ENCODE measurements at places on chromosomes 2 and 18. TPM values are rescaled to one million over a fixed set of nuclear protein-coding genes. Genes with fewer than 3 reads are reported as not detected.

DNA sequence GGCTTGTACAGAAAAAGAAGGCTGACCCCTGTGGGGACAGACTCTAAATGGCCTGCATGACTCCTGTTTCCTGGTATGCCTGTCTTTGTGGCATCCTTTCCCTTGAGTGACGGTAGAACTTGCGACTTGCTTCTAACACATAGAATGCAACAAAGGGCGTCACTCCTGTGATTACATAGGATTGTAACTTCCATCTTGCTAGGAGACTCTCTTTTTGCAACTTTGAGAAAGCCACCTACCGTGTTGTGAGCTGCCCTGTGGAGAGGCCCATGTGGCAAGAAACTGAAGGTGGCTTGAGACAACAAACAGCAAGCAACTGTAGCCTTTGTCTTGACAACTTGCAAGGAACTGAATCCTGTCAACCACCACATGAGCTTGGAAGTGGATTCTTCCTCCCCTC is 46.5 kb downstream of the THNSL2 start:
- peaks cover 14% of the 10 kb centered on the region for H3K27me3 ChIP-seq
- no peaks in the 10 kb centered on the region for H3K36me3 ChIP-seq
- H3K4me1 ChIP-seq = no peaks in the 10 kb centered on the region
- H3K27ac ChIP-seq = no peak overlapping the region

- no peaks in the 10 kb centered on the region for H3K36me3 ChIP-seq
- H3K4me1 ChIP-seq = no peaks in the 10 kb centered on the region
- no peak for DNase-seq
- H3K4me3 ChIP-seq = no peak overlapping the region
- H3K27ac ChIP-seq = no peak overlapping the region
Measured at GRCh38 chr2:240427729-240428128, 7.7 kb upstream of the GPC1 start.

- peaks cover 14% of the 10 kb centered on the region for H3K4me1 ChIP-seq
- H3K27me3 ChIP-seq = no peaks in the 10 kb centered on the region
- H3K4me3 ChIP-seq = no peak overlapping the region
Measured at GRCh38 chr18:63376538-63376937, 9.5 kb upstream of the KDSR start.

GRCh38 chr2:181632733-181633401 is 24.0 kb downstream of the CERKL start:
- no peaks in the 10 kb centered on the region for H3K36me3 ChIP-seq
- H3K27ac ChIP-seq = no peak overlapping the region
- no peak for DNase-seq
- H3K4me1 ChIP-seq = no peaks in the 10 kb centered on the region

The DBI gene
- total RNA-seq = 161 TPM

DNA sequence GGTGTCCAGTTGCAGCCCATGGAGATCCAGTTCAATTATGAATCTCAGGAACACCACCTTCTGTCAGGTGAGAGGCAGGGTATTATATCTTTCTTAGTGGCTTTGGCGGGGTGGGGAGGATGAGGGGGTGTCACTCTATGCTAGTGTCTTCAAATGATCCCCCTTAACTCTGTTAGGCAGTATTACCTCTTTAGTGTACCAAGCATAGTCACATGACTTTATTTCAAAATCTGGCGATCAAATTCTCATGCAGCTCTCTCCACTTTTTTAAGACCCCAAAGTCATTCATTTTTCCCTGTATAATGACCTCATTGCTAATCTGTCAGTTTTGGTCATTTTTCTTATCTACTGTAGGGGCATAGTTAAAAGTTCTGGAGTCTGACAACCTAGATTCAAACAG is 1.1 kb upstream of the ZSCAN30 start:
- H3K27ac ChIP-seq = peak overlapping the region; percentile 95
- H3K36me3 ChIP-seq = peaks cover 38% of the 10 kb centered on the region
- peak overlapping the region; percentile 100 for H3K4me3 ChIP-seq
- DNase-seq = no peak
- H3K27me3 ChIP-seq = no peaks in the 10 kb centered on the region

The MDH1B gene
- 0.45 TPM for total RNA-seq

GRCh38 chr18:63443829-63444228 is 21.6 kb upstream of the VPS4B start:
- no peak overlapping the region for H3K27ac ChIP-seq
- peaks cover 3% of the 10 kb centered on the region for H3K27me3 ChIP-seq
- no peak for DNase-seq
- H3K36me3 ChIP-seq = no peaks in the 10 kb centered on the region
- no peaks in the 10 kb centered on the region for H3K4me1 ChIP-seq
- no peak overlapping the region for H3K4me3 ChIP-seq

DNA sequence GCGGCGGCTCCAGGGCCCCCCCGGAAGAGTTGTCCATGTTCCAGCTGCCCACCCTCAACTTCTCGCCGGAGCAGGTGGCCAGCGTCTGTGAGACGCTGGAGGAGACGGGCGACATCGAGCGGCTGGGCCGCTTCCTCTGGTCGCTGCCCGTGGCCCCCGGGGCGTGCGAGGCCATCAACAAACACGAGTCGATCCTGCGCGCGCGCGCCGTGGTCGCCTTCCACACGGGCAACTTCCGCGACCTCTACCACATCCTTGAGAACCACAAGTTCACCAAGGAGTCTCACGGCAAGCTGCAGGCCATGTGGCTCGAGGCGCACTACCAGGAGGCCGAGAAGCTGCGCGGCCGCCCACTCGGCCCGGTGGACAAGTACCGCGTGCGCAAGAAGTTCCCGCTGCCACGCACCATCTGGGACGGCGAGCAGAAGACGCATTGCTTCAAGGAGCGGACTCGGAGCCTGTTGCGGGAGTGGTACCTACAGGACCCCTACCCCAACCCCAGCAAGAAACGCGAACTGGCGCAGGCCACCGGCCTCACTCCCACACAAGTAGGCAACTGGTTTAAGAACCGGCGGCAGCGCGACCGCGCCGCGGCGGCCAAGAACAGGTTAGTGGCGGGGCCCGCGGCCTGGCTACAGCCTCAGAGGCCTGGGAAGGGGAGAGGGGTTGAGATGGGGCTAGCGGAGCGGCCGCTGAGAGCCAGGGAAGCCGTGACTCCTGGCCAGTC is 965 bp downstream of the SIX3 start:
- H3K4me1 ChIP-seq = peaks cover 27% of the 10 kb centered on the region
- H3K27ac ChIP-seq = no peak overlapping the region
- H3K27me3 ChIP-seq = peaks cover 75% of the 10 kb centered on the region
- H3K36me3 ChIP-seq = no peaks in the 10 kb centered on the region
- peak overlapping the region; percentile 77 for H3K4me3 ChIP-seq

The THSD7B gene
- total RNA-seq = not detected

The TRIM43 gene
- not detected for total RNA-seq

- no peaks in the 10 kb centered on the region for H3K27me3 ChIP-seq
- no peak overlapping the region for H3K4me3 ChIP-seq
- peaks cover 10% of the 10 kb centered on the region for H3K4me1 ChIP-seq
- DNase-seq = no peak
Measured at GRCh38 chr2:47767497-47767844, 15.5 kb upstream of the MSH6 start.

- no peak overlapping the region for H3K27ac ChIP-seq
- no peaks in the 10 kb centered on the region for H3K36me3 ChIP-seq
- H3K4me1 ChIP-seq = no peaks in the 10 kb centered on the region
Measured at GRCh38 chr2:238908960-238909951, 61.4 kb downstream of the TWIST2 start.

GRCh38 chr18:52813635-52814416 is 473.8 kb downstream of the DCC start:
- no peak overlapping the region for H3K27ac ChIP-seq
- H3K27me3 ChIP-seq = no peaks in the 10 kb centered on the region
- H3K36me3 ChIP-seq = no peaks in the 10 kb centered on the region
- DNase-seq = no peak

GRCh38 chr2:42048299-42049220 is 739 bp downstream of the PKDCC start:
- peaks cover 24% of the 10 kb centered on the region for H3K27me3 ChIP-seq
- H3K4me3 ChIP-seq = no peak overlapping the region
- peaks cover 2% of the 10 kb centered on the region for H3K4me1 ChIP-seq
- no peaks in the 10 kb centered on the region for H3K36me3 ChIP-seq
- DNase-seq = peak; percentile 25

The IL1RN gene
- 3.3 TPM for total RNA-seq

The FZD7 gene
- 0.67 TPM for total RNA-seq

DNA sequence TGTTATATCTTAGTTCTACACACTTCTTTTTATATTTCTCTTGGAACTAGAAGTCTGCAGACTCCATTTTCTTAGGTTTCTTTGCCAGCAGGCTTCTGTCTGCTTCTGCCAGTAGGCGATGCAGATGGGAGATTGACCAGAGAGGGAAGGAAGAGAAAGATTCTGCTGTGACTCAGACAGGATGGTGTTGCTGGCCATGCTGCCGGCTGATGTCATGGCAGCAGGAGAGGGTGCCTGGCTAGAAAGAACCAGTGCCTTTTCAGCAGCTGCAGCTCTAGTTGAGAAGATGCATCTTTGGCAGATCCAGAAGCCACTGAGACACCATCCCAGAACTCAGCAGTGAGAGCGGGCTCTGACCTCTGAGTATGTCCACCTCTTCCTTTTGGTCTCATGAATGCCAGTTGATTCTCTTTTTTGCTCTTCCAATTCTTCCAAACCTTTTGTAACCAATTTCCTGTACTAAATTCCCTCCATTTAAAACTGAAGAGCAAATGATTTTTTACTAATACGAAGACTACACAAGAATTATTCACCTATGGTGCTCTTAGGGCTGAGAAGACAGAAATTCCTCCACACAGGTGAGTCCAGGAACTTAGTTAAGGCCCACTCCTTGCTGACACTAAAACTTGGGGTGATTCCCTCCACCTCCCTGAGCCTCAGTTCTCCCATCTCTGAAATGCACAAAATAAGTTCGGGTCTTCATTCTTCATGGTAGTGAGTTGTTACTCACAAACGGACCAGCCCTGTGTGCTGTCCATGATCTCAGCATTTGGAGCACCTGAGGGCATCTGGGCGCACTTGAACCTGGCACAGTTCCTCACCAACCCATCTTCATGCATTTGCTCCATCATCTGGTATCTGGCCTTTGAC is 200.7 kb downstream of the MYCN start:
- no peaks in the 10 kb centered on the region for H3K4me1 ChIP-seq
- no peaks in the 10 kb centered on the region for H3K27me3 ChIP-seq
- no peak for DNase-seq
- no peaks in the 10 kb centered on the region for H3K36me3 ChIP-seq

GRCh38 chr2:101698844-101699754 is 1.6 kb downstream of the MAP4K4 start:
- no peak overlapping the region for H3K27ac ChIP-seq
- peaks cover 27% of the 10 kb centered on the region for H3K4me1 ChIP-seq
- DNase-seq = no peak
- peaks cover 2% of the 10 kb centered on the region for H3K27me3 ChIP-seq

The FASTKD2 gene
- 23.7 TPM for total RNA-seq

DNA sequence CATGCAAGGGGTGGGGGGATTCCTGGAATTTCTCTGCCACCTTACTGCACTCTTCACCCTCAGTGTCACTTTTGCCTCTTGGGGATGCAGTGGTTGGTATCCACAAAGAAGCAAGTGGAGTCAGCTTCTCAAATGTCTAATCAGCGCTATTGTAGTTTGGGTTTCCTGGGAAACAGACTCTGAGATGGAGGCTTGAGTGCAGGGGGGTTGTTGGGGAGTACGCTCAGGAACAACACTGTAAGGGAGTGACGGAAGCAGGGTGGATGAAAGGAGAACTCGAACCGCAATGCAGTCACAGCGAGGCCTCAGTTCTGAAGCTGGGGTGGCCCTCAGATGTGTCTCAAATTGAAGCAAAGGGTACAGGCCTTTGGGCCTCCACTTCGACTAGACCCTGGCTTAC is 73.6 kb upstream of the EPC2 start:
- H3K27ac ChIP-seq = no peak overlapping the region
- H3K4me1 ChIP-seq = no peaks in the 10 kb centered on the region
- no peak overlapping the region for H3K4me3 ChIP-seq
- DNase-seq = no peak
- H3K27me3 ChIP-seq = peaks cover 21% of the 10 kb centered on the region

GRCh38 chr2:8659735-8660492 is 21.9 kb upstream of the ID2 start:
- H3K36me3 ChIP-seq = no peaks in the 10 kb centered on the region
- DNase-seq = no peak
- peaks cover 5% of the 10 kb centered on the region for H3K27me3 ChIP-seq

GRCh38 chr2:102368461-102369109 is 13.0 kb downstream of the IL18R1 start:
- H3K36me3 ChIP-seq = peaks cover 70% of the 10 kb centered on the region
- peaks cover 78% of the 10 kb centered on the region for H3K4me1 ChIP-seq
- H3K27ac ChIP-seq = peak overlapping the region; percentile 100
- no peaks in the 10 kb centered on the region for H3K27me3 ChIP-seq

- peaks cover 17% of the 10 kb centered on the region for H3K27me3 ChIP-seq
- H3K27ac ChIP-seq = no peak overlapping the region
- DNase-seq = no peak
Measured at GRCh38 chr18:48452861-48453323, 43.7 kb upstream of the ZBTB7C start.

- DNase-seq = peak; percentile 61
- no peaks in the 10 kb centered on the region for H3K36me3 ChIP-seq
- H3K27ac ChIP-seq = no peak overlapping the region
- peaks cover 42% of the 10 kb centered on the region for H3K4me1 ChIP-seq
- peak overlapping the region; percentile 85 for H3K4me3 ChIP-seq
Measured at GRCh38 chr2:128317181-128317898, 1.3 kb downstream of the HS6ST1 start.

GRCh38 chr2:23602116-23602515 is 217.1 kb downstream of the KLHL29 start:
- DNase-seq = peak; percentile 58
- peaks cover 2% of the 10 kb centered on the region for H3K27me3 ChIP-seq

DNA sequence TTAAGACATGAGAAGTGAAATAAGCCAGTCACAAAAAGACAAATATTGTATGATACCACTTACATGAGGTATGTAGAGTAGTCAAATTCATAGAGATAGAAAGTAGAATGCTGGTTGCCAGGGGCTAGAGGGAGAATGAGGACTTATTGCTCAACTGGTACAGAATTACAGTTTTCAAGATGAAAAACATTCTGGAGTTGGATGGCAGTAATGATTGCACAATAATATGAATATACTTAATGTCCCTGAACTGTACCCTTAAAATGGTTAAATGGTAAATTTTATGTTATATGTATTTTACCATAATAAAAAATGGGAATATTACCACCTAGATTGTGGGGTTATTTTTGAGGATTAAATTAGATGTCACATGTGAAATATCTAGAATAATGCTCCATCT is 341.2 kb downstream of the CLIP4 start:
- no peaks in the 10 kb centered on the region for H3K36me3 ChIP-seq
- H3K4me3 ChIP-seq = no peak overlapping the region
- no peaks in the 10 kb centered on the region for H3K4me1 ChIP-seq
- no peak for DNase-seq
- peaks cover 17% of the 10 kb centered on the region for H3K27me3 ChIP-seq

The SAG gene
- not detected for total RNA-seq

- H3K27ac ChIP-seq = no peak overlapping the region
- H3K4me1 ChIP-seq = peaks cover 7% of the 10 kb centered on the region
- no peak for DNase-seq
- no peaks in the 10 kb centered on the region for H3K27me3 ChIP-seq
Measured at GRCh38 chr2:24819442-24820174, 26.4 kb downstream of the CENPO start.

The SERPINB12 gene
- total RNA-seq = not detected

Measured in natural killer cell treated with Interleukin-12 subunit alpha and Interleukin-12 subunit beta and Interleukin-15 and Interleukin-18, amount 100 ng/mL, for 72 hours (primary cell).